ENCODE measurements at places on chromosomes 2 and 18. TPM values are rescaled to one million over a fixed set of nuclear protein-coding genes. Genes with fewer than 3 reads are reported as not detected.
A peak's percentile ranks its signal among the peaks of the same experiment; 100 is the strongest.

- DNase-seq: no peak
These were observed 26.5 kb downstream of the LYPD6B start for GRCh38 chr2:149064856-149065630.

GRCh38 chr2:215022418-215022817, 116.0 kb downstream of the ABCA12 start:
- no peak for DNase-seq

DNA sequence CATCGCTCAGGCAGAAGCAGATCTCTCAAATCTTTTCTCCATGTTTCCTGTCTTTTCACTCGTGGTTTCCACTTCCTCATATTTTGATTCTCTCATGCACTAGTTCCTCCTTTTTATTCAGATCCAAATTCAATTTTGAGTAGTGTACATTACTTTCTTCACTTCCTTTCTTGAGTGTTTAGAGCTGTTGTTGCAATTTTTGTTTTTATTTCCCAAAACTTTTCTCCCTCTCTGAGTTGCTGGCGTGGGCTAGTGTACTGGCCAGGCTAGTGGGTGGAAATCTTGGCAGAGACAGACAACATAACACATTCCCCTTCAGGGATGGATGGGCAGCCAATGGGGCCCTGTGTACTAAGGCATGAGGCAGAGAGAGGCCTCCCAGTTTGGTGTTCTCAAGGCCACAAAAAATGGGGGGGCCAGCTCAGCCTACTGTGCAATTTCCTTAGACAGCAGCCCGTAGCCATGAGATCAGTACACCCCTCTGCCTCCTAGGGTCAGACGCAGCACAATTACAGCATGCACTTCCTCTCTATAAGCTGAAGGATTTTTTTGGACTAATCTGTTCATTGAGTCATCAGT, 145.1 kb upstream of the PID1 start:
- peak; percentile 84 for DNase-seq

- no peak for DNase-seq
These were observed 183.1 kb upstream of the ALPP start for GRCh38 chr2:232195487-232195886.

DNA sequence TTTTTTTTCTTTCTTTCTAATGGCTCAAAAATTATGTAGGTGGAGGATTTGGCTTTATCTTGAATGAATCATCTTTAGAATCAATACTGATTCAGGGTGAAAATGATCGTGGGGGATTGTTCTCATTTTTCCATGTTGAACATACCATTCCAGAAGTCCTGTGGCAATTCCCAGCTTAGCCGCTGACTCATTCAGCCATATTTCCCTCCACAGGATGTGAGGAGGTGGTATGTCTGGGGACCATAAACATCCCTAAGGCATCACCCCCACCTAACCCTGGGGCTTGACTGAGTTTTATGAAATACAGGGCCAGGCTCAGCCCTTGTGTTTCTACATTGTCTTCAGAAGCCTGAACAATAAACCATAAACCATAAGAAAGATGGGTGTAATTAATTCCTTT, 92.7 kb upstream of the FN1 start:
- DNase-seq: no peak

PER2 gene
- 24.9 TPM for total RNA-seq

RAB17 gene
- total RNA-seq: 60.1 TPM

CDH2 gene
- total RNA-seq: 0.68 TPM

TLX2 gene
- total RNA-seq: not detected

Data from lower lobe of right lung (tissue), 2 donors.